ENCODE measurements at places on chromosomes 12 and 14.

- no peak for DNase-seq
These were observed 19.5 kb downstream of the PTGDR start for GRCh38 chr14:52286661-52287649.

GRCh38 chr12:122125452-122126341 is 47.1 kb downstream of the MLXIP start:
- no peak for DNase-seq

DNA sequence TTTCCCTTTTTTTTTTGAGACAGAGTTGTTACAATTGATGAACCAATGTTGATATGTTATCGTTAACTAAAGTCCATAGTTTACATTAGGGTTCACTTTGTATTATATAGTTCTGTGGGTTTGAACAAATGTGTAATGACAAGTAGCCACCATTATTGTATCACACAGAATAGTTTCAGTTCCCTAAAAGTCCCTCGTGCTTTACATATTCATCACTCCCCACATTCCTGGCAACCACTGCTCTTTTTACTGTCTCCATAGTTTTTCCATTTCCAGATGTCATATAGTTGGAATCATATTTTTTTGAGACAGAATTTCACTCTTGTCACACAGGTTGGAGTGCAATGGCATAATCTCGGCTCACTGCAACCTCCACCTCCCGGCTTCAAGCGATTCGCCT is 12.5 kb downstream of the HSD17B6 start:
- peak; percentile 31 for DNase-seq

GRCh38 chr14:55328317-55328716 is 57.1 kb downstream of the FBXO34 start:
- peak; percentile 43 for DNase-seq

DNA sequence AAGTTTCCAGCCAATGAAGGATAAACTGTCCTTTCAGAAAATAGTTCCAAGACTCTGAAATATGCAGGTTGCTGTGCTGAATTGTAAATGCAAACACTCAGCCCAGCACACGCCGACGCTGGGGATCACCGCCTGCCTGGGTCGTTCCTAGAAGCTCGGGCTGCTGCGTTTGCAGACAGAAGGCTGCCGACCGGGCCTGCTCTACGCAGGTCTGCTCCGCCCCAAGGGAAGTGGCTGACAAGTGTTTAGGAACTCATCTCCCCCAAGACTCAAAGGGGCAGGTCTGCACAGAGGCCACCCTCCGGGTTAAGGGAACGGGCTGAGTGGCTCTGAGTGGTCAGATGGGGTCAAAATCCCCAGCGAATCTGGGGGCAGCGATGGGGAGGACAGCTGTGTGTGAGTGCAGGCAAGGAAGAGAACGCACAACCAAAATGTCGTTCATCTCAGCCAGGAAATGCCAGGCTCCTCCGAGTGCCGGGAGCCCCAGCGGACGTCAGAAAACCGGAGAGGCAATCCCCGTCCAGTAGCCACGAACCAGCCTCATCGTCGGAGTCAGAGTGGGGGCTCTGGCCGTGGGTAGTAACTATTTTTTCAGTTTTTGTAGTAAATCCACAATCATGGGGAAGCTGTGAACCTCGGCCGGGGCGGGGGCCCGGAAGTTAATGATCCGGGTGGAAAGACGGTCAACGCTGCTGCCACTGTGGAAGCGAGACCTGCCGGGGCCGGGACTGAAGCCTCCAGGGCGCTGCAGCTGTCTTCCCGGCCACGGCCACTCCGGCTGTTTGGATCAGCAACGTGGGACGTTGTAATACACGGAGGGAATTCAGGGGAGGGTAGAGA is 6.0 kb downstream of the GALNT9 start:
- DNase-seq: no peak

Measured in fibroblast of skin of scalp (primary cell).